ENCODE measurements at places on chromosomes 6 and 20.
A peak's percentile ranks its signal among the peaks of the same experiment; 100 is the strongest.

GRCh38 chr6:149037051-149037671, 280.4 kb upstream of the TAB2 start:
- no peaks in the 10 kb centered on the region for H3K27me3 ChIP-seq
- no peaks in the 10 kb centered on the region for H3K4me1 ChIP-seq
- no peak overlapping the region for H3K4me3 ChIP-seq
- no peak overlapping the region for H3K27ac ChIP-seq
- no peaks in the 10 kb centered on the region for H3K36me3 ChIP-seq
- no peak for DNase-seq

DNA sequence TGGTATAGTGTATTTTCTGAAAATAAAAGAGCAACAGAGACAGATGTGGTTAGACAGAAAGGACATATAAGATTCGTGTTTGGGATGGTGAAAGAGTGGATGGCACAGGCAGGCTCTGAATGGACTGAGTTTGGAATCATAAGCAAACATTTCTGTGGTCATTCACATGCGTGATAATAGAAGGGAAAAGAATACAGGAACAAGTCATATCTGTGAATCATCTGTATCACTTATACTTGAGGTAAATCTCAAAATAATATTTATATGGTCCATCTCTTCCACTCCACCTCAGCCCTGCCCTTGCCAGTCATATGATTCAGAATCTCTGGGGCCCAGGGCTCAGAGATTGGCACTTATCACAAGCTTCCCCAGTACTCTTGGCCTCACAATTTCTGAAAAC, 535.1 kb downstream of the BCKDHB start:
- H3K36me3 ChIP-seq: no peaks in the 10 kb centered on the region
- H3K27me3 ChIP-seq: no peaks in the 10 kb centered on the region
- no peak for DNase-seq
- H3K4me3 ChIP-seq: no peak overlapping the region

DNA sequence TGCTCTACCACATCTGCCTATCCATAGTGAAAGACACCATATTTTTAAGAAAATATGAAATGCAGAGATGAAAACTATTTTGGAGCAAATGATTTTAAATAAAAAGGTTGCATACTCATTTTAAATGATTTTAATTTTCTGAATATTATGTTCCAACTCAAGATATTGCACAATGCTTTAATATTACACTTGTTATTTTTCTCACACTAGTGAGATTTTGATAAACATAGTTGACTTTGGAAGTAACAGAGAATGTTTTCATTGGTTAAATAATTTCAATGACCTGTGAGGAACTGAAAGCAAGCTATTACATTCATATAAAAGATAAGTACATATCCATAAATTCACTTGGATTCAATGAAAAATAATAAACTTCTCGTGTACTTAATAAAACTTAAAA, 7.2 kb upstream of the TMEM30A start:
- DNase-seq: no peak
- H3K27ac ChIP-seq: no peak overlapping the region
- no peaks in the 10 kb centered on the region for H3K27me3 ChIP-seq

DNA sequence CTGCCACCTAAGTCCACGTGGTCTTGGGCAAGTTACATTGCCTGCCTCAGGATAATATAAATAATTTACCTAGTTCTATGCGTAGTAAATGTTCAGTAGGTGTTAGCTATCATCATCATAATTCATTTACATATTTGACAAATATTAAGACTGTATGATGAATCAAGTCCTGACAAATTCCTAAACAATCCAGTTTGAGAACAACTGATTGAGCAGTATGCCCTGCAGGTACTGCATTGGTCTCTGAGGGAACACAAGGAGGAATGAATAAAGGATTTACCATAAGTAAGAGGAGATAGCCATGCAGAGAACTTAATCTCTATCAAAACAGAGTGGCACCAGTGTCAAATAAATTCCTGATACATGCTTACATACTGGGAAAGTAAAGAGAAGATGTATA, 70.4 kb downstream of the SAMD5 start:
- H3K27ac ChIP-seq: no peak overlapping the region
- no peak for DNase-seq
- H3K4me3 ChIP-seq: no peak overlapping the region
- no peaks in the 10 kb centered on the region for H3K27me3 ChIP-seq

- H3K4me1 ChIP-seq: no peaks in the 10 kb centered on the region
- H3K27ac ChIP-seq: peak within 1 kb of the TSS; percentile 73
- peak within 1 kb of the TSS; percentile 56 for H3K4me3 ChIP-seq
- H3K36me3 ChIP-seq: no peaks in the 10 kb centered on the region
- H3K27me3 ChIP-seq: no peaks in the 10 kb centered on the region
These were observed at the start of gene FAM50B for GRCh38 chr6:3848925-3849605. Gene FAM50B, plus strand, starts transcription at chr6:3849373. Its CDS starts 439 bp downstream, at chr6:3849812.

- H3K4me3 ChIP-seq: peak overlapping the region; percentile 21
- no peak overlapping the region for H3K27ac ChIP-seq
- H3K27me3 ChIP-seq: no peaks in the 10 kb centered on the region
- no peak for DNase-seq
- no peaks in the 10 kb centered on the region for H3K36me3 ChIP-seq
These were observed 186.2 kb upstream of the TNFAIP3 start for GRCh38 chr6:137680705-137681346.

DNA sequence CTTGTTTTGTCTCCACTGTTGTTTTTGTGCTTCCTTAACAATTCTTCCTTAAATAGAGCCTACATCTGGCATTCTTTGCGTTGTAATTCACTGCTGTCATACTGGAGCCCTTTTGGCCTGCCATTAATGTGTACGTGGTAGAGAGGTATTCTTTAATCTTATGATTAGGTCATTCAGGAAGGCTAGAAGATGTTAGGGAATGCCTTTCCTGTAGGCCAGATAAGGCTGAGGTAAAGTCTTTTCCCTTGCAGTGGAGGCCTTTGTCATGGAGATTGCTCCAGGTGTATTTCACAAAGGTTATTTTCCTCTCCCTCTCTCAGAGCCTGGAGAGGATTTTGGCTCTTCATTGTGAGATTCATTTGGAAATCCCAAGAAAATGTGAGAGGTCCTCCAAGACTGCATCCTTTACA, 146.9 kb downstream of the FUT9 start:
- no peaks in the 10 kb centered on the region for H3K36me3 ChIP-seq
- DNase-seq: no peak
- H3K27ac ChIP-seq: no peak overlapping the region
- H3K27me3 ChIP-seq: no peaks in the 10 kb centered on the region
- H3K4me1 ChIP-seq: no peaks in the 10 kb centered on the region

DNA sequence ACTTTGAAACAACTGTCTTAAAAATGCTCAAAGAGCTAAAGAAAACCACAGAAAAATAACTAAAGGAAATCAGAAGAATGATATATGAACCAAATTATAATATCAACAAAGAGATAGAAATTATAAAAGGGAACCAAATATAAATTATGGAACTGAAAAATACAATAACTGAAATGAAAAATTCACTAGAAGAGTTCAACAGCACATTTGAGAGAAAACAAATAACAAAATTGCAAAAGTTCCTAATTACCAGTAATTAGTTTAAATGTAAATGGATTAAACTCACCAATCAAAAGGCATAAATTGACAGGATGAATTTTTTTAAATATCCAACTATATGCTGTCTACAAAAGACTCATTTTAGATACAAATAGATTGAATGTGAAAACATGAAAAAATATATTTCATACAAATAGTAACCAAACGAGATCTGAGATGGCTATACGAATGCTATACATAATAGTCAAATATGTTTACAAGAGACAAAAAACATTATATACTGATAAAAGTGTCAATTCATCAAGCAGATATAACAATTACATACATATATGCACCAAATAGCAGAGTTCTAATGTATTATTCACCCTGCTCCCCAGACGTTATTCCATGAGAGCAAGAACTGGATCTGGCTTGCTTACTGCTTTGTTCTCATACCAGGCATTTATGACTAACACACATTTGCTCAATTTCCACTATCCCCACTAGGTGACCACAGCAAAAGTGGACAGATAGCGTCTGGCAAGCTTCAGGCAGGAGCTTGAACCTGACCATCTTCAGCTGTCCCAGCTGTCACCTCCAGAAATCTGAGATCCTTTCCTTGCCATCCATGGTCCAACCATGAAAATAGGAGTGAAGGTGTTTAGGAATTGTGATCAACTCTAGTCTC, 72.4 kb upstream of the SIRPA start:
- H3K4me3 ChIP-seq: no peak overlapping the region
- H3K4me1 ChIP-seq: peaks cover 29% of the 10 kb centered on the region
- peaks cover under 1% of the 10 kb centered on the region for H3K27me3 ChIP-seq
- H3K27ac ChIP-seq: peak overlapping the region; percentile 6
- no peaks in the 10 kb centered on the region for H3K36me3 ChIP-seq

DNA sequence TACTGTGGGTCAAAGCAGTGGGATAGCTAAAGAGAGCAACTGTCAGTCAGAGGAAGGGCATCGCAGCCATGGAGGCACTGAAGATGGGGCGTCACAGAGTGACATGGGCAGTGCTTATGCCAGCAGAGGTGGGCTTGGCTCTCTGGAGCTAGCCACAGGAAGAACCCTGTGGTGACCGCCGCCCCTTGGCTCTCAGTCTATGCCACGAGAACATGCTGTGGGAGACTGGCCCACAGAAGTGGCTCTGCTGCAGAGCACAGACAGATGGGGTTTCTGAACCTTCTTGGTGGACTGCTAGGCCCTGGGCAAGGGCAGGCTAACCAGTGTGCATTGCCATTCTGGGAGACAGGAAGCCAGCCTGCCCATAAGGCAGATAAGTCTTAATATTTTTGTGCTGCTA, 290.0 kb upstream of the SUPT3H start:
- H3K36me3 ChIP-seq: no peaks in the 10 kb centered on the region
- no peak for DNase-seq
- H3K27ac ChIP-seq: no peak overlapping the region

DNA sequence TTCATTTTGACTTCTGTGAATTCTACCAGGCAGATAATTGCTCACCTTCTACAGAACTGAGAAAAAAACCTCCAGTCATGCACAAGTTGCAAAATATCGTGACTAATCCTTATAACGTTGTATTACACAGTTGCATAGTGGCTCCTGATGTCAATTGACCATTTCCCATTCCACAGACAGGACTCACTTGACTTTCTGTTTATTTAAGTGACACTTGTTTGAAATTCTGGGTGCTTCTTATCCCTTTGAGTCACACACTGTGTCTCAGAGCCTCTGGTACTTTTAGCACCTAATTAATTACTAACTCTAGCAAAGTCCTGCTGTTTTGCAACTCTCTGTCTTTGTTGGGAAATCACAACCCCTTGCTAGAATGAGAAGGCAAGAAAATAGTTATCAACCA, 16.2 kb upstream of the RSPO3 start:
- no peak for DNase-seq
- no peaks in the 10 kb centered on the region for H3K27me3 ChIP-seq
- H3K4me1 ChIP-seq: no peaks in the 10 kb centered on the region
- no peaks in the 10 kb centered on the region for H3K36me3 ChIP-seq
- H3K27ac ChIP-seq: no peak overlapping the region
- no peak overlapping the region for H3K4me3 ChIP-seq

DNA sequence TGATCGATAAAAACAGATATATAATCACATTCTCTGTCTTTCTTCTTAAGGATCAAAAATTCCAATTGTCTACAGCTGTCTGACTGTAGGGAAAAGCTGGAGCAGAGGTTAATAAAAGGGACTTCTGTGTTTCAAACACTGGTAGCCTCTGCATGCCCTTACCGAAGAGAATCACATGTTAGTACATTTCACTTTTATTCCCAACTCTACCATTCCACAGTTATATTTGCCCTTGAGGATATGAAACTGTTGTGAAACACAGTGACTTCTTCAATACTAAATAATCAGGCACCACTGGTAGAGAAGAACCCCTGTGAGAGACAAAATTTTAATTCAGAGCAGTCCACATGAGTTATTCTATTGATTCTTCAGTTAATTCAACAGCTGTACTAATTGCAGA, 1187.3 kb upstream of the CITED2 start:
- DNase-seq: no peak
- no peaks in the 10 kb centered on the region for H3K4me1 ChIP-seq
- no peaks in the 10 kb centered on the region for H3K27me3 ChIP-seq
- no peaks in the 10 kb centered on the region for H3K36me3 ChIP-seq
- no peak overlapping the region for H3K27ac ChIP-seq
- H3K4me3 ChIP-seq: no peak overlapping the region

DNA sequence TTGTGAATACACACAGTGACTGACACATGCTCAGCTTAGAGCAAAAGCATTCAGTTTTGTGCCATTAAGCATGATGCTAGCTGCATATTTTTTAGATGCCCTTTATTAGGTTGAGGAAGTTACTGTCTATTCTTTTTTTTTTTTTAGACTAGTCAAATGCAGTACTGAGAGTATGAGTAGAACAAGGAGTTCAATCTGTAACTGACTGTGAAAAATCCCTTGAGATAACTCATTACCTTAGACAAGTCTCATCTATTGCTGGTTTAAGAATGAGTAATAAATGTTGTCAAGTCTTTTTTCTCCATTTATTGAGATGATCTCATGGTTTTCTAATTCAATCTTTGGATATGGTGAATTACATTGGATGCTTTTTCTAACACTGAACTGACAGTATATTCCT, 23.2 kb downstream of the AHI1 start:
- no peak for DNase-seq
- no peaks in the 10 kb centered on the region for H3K4me1 ChIP-seq
- H3K4me3 ChIP-seq: no peak overlapping the region
- no peaks in the 10 kb centered on the region for H3K27me3 ChIP-seq
- H3K36me3 ChIP-seq: no peaks in the 10 kb centered on the region

DNA sequence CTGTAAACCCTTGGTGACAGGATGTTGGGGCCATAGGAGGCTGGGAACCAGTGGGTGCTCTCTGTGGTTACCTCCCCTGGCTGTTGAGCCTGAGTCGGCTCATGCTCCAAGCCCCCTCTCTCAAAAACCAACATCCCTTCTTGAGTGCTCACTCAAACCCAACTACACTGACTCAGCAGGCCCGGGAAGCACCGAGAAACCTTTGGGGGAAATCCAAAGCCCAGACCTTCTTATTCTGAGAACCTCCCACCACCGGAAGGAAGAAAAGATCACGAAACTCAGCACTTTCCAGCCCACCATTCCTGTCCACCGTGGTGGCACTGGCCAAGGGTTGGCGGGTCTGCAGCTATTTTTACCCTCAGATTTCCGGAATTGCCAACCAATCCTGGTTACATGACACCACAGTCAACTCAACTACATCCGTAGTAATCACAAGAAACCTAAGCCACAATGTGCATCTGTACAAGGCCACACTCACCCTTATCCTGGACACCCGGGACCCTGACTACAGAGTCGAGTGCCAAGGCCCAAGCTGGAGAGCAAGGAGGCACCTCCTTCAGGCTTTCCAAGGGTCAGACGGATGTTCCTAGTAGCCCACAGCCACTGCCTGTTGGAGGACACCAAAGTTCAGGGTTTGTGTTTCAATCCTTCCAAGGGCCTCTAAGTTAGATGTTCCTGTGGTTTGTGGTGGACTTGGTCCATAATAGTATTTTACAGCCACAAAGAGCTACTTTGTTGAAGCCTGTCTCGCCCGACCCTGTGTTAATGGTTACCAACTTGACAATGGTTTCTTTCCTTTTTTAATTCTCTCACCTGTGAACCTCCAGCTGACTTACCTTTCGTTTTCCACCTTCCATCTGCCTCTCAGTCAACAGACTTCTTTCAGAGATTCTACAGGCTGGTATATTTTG, 317.0 kb downstream of the CDC5L start:
- no peaks in the 10 kb centered on the region for H3K27me3 ChIP-seq
- H3K36me3 ChIP-seq: no peaks in the 10 kb centered on the region
- DNase-seq: no peak
- H3K4me3 ChIP-seq: no peak overlapping the region
- H3K4me1 ChIP-seq: no peaks in the 10 kb centered on the region

All from spleen (tissue), 13 donors.